ENCODE measurements at places on chromosomes 16 and 17. TPM values are rescaled to one million over a fixed set of nuclear protein-coding genes. Genes with fewer than 3 reads are reported as not detected.

- no peak for DNase-seq
- H3K4me1 ChIP-seq, result peaks cover 94% of the 10 kb centered on the region
- H3K27ac ChIP-seq, result peak overlapping the region; percentile 94
- no peaks in the 10 kb centered on the region for H3K27me3 ChIP-seq
These were observed 6.4 kb downstream of the CUEDC1 start for GRCh38 chr17:57948555-57949420.

FA2H gene
- total RNA-seq, result not detected

DOC2B gene
- total RNA-seq, result 2.6 TPM

RBFOX1 gene
- total RNA-seq, result 30.4 TPM

GRCh38 chr17:12410717-12411116 lies 255.0 kb upstream of the MYOCD start:
- no peaks in the 10 kb centered on the region for H3K27me3 ChIP-seq
- H3K4me1 ChIP-seq, result peaks cover 11% of the 10 kb centered on the region
- H3K4me3 ChIP-seq, result no peak overlapping the region
- H3K36me3 ChIP-seq, result no peaks in the 10 kb centered on the region
- H3K27ac ChIP-seq, result no peak overlapping the region
- no peak for DNase-seq

- no peaks in the 10 kb centered on the region for H3K36me3 ChIP-seq
- H3K27me3 ChIP-seq, result no peaks in the 10 kb centered on the region
- no peak for DNase-seq
- H3K4me1 ChIP-seq, result no peaks in the 10 kb centered on the region
- no peak overlapping the region for H3K4me3 ChIP-seq
These were observed 1725.0 kb downstream of the TP53TG3F start for GRCh38 chr16:35184356-35184870.

DNA sequence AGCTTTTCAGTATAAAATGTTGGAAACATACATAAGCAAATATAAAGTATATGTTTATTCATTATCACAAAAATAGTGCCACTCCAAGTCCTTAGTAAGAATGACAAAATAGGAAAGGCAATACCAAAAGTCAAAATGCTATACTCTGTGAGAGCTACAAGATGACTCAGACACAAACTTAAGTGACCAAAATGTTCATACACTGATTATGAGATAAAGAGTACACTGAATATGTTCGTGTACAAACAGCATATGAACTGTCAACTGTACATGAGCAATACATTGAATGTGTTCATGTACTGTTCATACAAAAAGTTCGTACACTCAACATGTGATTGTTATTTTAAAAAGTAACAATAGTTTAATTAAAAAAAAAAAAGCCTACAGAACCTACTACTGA lies 103.3 kb downstream of the CA4 start:
- no peak overlapping the region for H3K27ac ChIP-seq
- H3K36me3 ChIP-seq, result peaks cover 29% of the 10 kb centered on the region
- H3K4me1 ChIP-seq, result no peaks in the 10 kb centered on the region
- H3K27me3 ChIP-seq, result no peaks in the 10 kb centered on the region
- DNase-seq, result no peak

CACNG1 gene
- not detected for total RNA-seq

PABPN1L gene
- total RNA-seq, result not detected

DNA sequence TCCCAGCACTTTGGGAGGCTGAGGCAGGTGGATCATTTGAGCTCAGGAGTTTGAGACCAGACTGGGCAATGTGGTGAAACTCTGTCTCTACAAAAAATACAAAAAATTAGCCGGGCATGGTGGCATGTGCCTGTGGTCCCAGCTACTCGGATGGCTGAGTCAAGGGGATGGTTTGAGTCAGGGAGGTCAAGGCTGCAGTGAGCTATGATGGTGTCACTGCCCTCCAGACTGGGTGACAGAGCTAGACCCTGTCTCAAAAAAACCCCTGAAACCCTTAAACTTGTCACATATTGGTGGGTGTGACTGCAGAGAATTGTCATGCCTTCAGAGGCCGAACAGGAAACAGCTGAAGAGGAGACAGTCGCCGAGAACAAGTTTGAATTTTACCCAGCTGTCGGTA lies 13.4 kb downstream of the RPTOR start:
- DNase-seq, result no peak
- no peaks in the 10 kb centered on the region for H3K27me3 ChIP-seq
- no peak overlapping the region for H3K4me3 ChIP-seq
- H3K27ac ChIP-seq, result no peak overlapping the region
- H3K36me3 ChIP-seq, result no peaks in the 10 kb centered on the region
- no peaks in the 10 kb centered on the region for H3K4me1 ChIP-seq

ABHD15 gene
- 9.0 TPM for total RNA-seq

DNA sequence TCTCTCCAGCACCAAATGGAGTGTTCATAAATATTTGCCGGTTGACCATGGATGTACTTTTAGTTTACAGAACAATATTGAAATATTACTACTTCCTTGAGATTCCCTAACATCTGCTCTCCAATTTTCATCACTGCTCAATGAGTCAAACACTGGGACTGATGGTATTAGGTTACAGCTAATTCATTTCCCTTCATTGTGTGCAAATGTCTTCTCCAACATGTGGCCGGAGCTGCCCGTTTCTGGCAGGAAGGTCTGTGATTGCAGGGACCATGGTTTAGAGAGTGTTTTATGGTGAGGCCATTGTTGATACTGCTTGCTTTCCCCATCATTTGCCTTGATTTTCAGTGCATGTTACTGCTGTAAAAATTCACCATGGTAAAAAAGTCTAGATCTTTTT lies 209.3 kb downstream of the HS3ST3B1 start:
- no peak for DNase-seq
- no peak overlapping the region for H3K4me3 ChIP-seq
- H3K27me3 ChIP-seq, result no peaks in the 10 kb centered on the region
- H3K36me3 ChIP-seq, result no peaks in the 10 kb centered on the region

DNA sequence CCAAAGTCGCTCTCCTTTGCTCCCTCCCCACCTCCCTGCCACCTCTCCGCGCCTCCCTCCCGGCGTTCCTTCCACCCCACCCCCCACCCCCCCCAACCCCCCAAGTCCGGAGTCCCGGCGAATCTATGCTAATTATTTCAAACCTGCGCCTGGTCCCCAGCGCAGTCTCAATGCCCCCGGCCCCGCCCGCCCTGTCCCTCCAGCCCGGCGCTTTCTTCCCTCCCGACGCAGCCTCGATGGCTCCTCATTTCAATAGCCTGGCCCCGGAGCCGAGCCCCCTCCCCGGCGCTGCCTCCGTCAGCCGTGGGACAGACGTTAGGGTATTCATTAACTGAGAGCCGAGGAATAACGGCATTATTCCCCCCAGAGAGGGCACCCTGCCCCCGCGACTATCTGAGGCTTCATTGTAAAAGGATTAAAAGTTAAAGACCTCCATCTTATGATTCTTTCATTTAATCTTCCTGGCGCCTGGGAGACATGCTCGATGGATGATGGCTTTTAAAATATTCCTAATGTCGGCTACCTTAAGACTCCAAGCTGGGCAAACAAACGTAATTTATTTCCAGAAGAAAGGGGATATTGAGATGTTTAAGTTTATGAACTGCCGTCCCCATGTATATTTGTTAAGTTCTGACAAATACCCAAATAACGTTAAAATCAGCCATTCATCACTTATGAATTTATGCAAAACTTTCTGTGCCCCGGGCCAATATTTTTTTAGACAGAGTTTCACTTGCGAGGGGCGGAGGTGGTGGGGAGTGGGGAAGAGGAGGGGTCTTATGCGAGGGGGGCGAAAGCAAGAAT lies 3.4 kb downstream of the NOG start:
- H3K36me3 ChIP-seq, result no peaks in the 10 kb centered on the region
- no peaks in the 10 kb centered on the region for H3K27me3 ChIP-seq
- no peak for DNase-seq

ASIC2 gene
- 0.75 TPM for total RNA-seq

GRCh38 chr16:6643080-6643686 lies 689.5 kb upstream of the RBFOX1 start:
- no peaks in the 10 kb centered on the region for H3K36me3 ChIP-seq
- peak; percentile 65 for DNase-seq
- H3K4me1 ChIP-seq, result no peaks in the 10 kb centered on the region
- H3K27me3 ChIP-seq, result no peaks in the 10 kb centered on the region
- H3K27ac ChIP-seq, result no peak overlapping the region

C16orf86 gene
- total RNA-seq, result 7.7 TPM

Measured in right atrium auricular region (tissue), 2 donors.